ENCODE measurements at places on chromosomes 11 and 22.

DNA sequence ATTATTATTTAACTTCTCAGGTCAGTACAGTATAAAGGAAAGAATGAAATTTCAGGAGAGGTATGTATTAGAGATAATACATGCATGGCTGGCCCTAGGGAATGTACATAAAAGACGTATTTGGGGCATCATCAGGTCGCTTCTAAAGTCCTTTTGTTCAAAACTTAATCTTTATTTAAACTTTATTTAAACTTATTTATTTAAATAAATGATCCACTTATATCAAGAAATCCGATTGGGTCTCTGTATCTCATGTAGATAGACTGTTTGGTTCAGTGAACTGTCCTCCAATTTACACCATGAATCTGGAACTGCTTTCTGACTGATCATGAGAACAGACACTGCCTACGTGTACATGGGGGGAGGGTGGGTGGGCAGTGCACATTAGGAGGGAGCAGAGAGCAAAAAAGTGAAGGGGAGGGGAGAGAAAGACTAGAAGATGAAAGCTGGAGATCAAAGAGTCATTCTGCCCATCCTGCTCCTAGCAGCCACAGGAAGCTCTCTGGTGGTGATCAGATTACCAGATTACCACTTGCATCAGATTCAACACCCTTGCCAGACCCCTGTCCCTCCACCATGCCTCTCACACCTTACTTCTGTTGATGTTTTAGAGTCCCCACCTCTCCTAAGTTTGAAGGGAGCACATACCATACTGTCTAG lies 92.1 kb upstream of the MTMR2 start:
- DNase-seq = no peak

DNA sequence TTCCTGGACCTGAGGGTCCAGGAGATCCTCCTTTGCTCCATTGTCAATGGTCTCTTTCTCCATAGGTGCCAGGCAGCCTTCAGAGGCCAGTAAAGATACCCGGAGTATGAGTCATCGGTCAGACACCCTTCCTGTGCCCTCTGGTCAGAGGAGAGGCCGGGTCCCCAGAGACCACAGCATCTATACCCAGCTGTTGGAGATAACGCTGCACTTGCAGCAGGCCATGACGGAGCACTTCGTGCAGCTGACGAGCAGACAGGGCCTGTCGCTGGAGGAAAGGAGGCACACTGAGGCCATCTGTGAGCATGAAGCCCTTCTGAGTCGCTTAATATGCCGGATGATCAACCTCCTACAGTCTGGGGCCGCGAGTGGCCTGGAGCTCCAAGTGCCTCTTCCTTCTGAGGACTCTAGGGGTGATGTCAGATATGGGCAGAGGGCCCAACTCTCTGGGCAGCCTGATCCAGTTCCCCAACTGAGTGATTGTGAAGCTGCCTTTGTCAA lies at the start of gene ACCSL:
ACCSL (plus strand) TSS at position 51 of the 501 bp plus-strand sequence; CDS start at position 107, 56 bp downstream.
- DNase-seq = no peak

DNA sequence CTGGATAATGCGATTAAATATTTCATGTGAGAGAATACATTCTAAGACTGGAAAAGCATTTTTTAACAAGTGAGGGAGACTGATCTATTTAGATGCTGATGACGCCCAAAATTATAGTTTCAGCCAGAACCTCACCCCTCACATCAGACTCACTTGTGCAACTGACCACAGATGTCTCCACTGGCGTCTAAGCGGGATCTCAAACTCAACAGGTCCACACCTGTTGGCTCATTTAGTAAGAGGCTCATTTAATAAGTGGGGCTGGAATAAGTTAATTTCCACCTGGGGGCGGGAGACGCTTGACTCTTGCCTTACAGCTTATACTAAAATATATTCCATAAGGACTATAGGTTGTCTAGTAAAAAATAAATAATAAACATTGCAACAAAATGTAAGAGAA lies 47.5 kb downstream of the MORC2 start:
- no peak for DNase-seq

- DNase-seq = no peak
These were observed 6.7 kb downstream of the OR5AN1 start for GRCh38 chr11:59365232-59366018.
